ENCODE measurements at places on chromosomes 3 and 15. TPM values are rescaled to one million over a fixed set of nuclear protein-coding genes. Genes with fewer than 3 reads are reported as not detected.

Gene INSYN1
- not detected for total RNA-seq

Gene CD276
- total RNA-seq = 0.66 TPM

Gene SAMD7
- not detected for total RNA-seq

Gene MELTF
- 1.3 TPM for total RNA-seq

- H3K27ac ChIP-seq = no peak overlapping the region
- no peaks in the 10 kb centered on the region for H3K27me3 ChIP-seq
- no peak overlapping the region for H3K4me3 ChIP-seq
- H3K4me1 ChIP-seq = peaks cover 2% of the 10 kb centered on the region
- H3K36me3 ChIP-seq = no peaks in the 10 kb centered on the region
- no peak for DNase-seq
Measured at GRCh38 chr15:38085114-38085513, 150.7 kb downstream of the TMCO5A start.

- peaks cover 53% of the 10 kb centered on the region for H3K36me3 ChIP-seq
- no peaks in the 10 kb centered on the region for H3K4me1 ChIP-seq
- H3K27ac ChIP-seq = no peak overlapping the region
- no peak overlapping the region for H3K4me3 ChIP-seq
Measured at GRCh38 chr3:13313813-13314212, 106.3 kb downstream of the NUP210 start.

GRCh38 chr3:163056874-163057497 lies 1560.4 kb downstream of the OTOL1 start:
- no peak overlapping the region for H3K27ac ChIP-seq
- H3K4me3 ChIP-seq = no peak overlapping the region
- no peak for DNase-seq
- no peaks in the 10 kb centered on the region for H3K4me1 ChIP-seq

DNA sequence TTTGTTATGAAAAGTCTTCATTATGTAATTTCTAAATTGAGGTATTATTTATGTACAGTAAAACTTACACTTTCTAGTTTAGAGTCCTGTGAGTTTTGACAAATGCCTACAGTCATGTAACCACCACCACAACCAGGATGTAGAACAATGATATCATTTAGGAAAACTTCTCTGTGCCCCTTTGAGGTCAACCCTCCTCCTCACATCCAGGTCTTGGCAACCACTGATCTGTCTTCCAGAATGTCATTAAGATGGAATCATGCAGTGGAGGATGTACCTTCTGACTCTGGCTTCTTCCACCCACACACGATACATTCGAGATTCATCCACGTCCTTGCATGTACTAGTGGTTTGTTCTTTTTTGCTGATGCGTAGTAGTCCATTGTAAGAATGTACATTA lies 23.2 kb downstream of the MINAR1 start:
- no peak overlapping the region for H3K4me3 ChIP-seq
- no peak overlapping the region for H3K27ac ChIP-seq

DNA sequence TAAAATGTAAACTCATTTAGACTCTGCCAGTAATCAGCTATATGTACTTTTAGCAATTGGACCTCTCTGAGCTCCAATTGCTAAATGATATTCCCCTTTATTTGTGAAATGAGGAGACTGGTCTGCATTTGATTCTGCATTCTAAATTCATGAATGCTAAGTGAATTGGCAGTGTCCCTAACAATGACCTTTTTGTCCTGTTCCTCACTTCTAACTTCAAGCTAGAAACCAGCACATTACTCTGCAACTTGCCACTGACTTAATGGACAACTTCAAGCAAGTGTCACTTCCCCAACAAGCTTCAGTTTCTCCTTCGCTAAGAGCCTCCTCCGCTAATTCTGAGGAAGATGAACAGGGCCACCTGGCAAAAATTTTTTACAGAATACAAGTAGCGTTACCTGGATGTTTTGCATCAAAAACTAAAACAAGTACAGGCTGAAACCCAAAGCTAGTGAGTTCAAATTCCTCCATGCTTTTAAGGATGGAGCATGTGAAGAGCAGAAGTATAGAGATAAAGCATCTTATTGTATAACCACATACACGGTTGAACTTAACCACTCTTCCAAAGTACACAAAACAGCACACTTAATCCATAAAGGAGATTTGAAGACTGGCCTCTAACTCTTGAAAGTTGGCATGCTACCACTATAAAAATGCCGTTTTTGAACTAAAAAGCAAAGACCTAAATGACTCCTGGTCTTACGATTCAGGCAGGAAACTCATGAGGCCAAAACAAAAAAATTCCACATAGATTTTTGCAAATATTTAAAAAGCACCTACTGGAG lies 207.6 kb downstream of the MAGI1 start:
- H3K4me1 ChIP-seq = no peaks in the 10 kb centered on the region
- H3K27ac ChIP-seq = no peak overlapping the region
- no peak overlapping the region for H3K4me3 ChIP-seq
- no peak for DNase-seq
- no peaks in the 10 kb centered on the region for H3K36me3 ChIP-seq
- no peaks in the 10 kb centered on the region for H3K27me3 ChIP-seq

DNA sequence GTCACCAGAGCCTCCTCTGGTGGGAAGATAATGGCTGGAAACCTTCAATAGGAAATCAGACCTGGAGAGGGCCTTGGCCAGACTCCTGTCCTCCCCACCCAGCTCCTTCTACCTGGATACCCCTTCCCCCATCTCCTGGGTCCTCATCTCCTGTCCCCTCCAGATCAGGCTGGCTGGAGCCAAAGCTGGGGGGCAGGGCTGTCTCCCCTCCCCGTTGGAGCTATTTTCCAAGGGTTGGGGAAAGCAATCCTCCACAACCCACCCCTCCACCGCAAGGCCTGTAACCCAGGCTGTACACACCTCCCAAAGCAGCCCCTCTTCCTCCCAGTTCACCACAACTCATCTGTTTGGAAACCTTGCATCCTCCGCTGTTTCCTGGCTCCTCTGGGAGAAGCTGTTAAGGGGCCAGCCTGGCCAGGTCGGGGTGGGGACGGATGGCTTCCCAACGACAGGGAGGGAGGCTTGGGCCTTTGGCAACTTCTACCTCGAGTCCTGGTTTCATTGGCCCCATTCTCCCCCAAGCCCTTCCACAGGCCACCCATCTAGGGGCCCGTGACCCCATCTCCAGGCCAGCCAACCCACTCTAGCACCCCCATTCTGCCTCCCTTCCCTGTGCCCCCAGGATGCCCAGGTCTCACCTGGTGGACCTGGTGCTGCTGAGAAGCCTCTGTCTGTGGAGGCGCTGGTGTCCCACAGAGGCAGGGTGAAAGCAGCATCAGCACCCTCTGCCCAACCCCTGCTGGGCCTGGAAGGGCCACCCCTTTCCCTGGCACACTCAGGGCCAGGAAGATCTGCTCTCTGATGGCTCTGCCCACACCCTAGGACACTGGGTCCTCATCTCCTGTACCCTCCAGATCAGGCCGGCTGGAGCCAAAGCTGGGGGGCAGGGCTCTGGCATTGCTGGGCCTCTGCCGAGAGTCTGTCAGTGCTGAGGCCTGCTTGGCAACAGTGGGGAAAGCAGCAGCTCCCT lies 22.1 kb upstream of the GOLGA6C start:
- H3K36me3 ChIP-seq = no peaks in the 10 kb centered on the region
- H3K27me3 ChIP-seq = no peaks in the 10 kb centered on the region
- no peak overlapping the region for H3K27ac ChIP-seq
- no peaks in the 10 kb centered on the region for H3K4me1 ChIP-seq
- no peak for DNase-seq

DNA sequence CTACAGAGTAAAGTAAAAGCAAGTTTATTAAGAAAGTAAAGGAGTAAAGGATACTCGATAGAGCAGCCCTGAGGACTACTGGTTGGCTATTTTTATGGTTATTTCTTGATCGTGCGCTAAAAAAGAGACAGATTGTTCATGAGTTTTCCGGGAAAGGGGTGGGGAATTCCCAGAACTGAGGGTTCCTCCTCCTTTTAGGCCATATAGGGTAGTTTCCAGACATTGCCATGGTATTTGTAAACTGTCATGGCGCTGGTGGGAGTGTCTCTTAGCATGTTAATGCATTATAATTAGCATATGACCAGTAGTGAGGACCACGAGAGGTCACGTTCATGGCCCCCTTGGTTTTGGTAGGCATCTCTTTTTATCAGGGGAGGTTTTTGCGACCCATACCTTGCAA lies 213.1 kb downstream of the OSBPL10 start:
- H3K4me1 ChIP-seq = no peaks in the 10 kb centered on the region
- H3K27ac ChIP-seq = no peak overlapping the region
- DNase-seq = no peak

DNA sequence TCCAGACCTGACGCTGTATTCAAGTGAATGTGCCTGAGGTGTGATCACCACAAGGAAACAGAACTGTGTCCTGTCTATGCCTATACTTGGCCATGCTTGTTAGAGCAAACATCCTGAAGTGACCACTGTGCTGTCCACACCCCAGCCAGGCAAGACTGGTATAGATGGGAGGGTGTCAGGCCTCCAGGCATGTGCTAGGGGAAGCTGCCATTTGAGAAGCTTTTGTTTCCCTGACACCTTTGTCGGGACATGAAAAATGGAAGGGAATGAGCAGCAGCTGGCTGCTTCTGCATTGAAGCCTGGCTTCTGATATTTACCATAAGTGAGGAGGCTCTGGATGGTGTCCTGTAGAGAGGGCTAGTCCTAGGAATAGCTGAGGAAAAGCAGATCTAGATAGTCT lies 106.2 kb downstream of the CPNE4 start:
- no peak overlapping the region for H3K4me3 ChIP-seq
- H3K4me1 ChIP-seq = no peaks in the 10 kb centered on the region
- H3K27me3 ChIP-seq = no peaks in the 10 kb centered on the region
- no peaks in the 10 kb centered on the region for H3K36me3 ChIP-seq

DNA sequence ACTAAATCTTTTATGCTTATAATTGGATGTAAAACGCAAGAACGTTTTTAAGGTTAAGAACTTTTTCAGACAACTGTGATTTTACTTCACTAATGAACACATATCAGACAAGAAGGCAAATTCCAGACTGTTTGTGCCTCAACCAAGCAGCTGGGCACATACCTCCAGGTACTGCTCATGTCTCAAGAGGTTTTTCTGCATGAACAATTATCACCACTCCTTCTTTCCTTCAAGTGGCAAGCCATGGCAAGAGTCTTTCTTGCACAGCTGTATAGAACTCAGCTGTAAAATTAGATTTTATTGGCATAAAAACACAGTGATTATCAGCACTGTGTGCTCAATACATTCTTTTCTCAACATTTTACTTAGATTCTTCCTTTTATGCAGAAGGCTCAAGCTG lies 64.3 kb downstream of the FNDC3B start:
- peak overlapping the region; percentile 13 for H3K27ac ChIP-seq
- no peaks in the 10 kb centered on the region for H3K27me3 ChIP-seq
- H3K4me1 ChIP-seq = peaks cover 69% of the 10 kb centered on the region

DNA sequence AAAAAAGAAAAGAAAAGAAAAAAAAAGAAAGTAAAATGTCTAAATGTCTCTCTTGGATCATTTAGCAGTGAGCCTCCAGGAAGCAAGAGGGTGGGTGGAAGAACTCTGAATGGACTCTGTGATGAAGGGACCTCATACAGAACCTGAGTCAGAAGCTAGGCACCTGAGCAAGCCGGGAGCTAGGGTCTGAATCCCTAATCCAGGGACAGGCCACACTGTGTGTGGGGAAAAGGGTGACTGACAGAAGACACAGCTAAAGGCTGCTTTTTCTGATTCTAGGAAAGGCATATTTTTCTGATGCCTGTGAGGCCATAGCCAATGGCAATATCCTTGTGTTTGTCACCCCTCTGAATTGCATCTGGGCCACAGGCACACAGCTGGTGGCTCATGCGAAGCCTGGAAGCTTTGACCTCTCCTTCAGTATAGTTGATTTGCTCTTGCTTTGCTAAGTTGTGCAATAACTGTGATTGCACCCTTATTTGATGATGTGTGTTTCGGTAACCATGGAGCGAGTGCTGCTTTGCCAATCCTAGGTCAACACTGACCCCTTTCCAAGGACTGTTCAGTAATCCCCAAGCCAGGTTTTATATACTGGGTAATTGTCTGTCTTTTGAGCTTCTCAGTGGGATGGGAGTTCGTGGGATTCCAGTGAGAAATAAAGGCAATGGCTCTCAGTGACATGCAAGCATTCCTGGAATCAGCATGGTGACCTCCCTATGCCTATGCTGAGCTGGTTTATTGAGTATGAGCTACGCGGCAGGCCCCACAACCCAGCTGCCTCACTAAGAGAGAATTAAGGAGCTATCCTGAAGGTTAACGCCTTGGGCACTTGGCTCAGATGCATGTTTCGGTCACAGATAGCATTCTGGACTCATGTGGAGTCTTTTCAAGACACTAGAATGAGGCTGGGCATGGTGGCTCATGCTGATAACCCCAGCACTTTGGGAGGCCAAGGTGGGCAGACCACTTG lies 49.0 kb upstream of the OSBPL11 start:
- no peak overlapping the region for H3K27ac ChIP-seq
- no peaks in the 10 kb centered on the region for H3K27me3 ChIP-seq
- H3K36me3 ChIP-seq = no peaks in the 10 kb centered on the region

GRCh38 chr3:71972031-71972430 lies 187.1 kb upstream of the PROK2 start:
- H3K4me1 ChIP-seq = no peaks in the 10 kb centered on the region
- no peaks in the 10 kb centered on the region for H3K36me3 ChIP-seq
- no peaks in the 10 kb centered on the region for H3K27me3 ChIP-seq
- no peak for DNase-seq
- H3K27ac ChIP-seq = no peak overlapping the region
- no peak overlapping the region for H3K4me3 ChIP-seq

DNA sequence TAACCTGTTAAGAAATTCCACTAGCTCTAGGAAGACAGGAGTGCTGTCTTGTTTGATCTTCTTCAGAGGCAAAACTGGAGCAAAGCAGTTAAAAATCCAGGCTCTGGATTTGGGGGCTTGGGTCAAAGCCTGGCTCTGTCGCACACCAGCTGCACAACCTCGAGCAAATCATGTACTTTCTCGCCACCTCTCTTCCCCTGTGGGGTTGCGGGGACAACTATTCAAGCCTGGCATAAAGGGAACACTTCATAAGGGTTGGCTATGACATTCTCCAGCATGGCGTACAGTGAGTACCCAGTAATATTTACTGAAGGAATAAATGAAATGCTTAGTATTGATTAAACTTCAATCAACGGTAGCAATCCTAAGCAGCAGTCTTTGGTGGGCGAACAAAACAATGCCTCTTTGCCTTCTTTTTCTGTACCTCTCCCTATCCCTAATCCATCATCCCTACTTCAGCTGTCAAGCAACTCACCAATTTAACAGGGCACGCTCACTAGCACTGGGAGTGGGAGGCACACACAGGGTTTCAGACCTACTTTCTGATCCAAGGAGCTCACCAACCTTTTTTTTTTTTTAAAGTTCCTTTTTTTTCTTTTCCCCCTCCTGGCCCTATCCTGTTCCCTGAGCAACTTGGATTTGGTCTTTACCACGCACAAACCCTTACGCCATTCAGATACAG lies 33.0 kb downstream of the GNB5 start:
- DNase-seq = no peak
- peaks cover 42% of the 10 kb centered on the region for H3K36me3 ChIP-seq
- no peaks in the 10 kb centered on the region for H3K27me3 ChIP-seq
- H3K4me3 ChIP-seq = no peak overlapping the region
